AG10803 (cell line): ENCODE measurements at places on chromosomes 1 and 21.
A peak's percentile ranks its signal among the peaks of the same experiment; 100 is the strongest.

GRCh38 chr1:228748431-228748830 is 13.2 kb downstream of the RHOU start:
- no peak for DNase-seq

- no peak for DNase-seq
These were observed 22.9 kb downstream of the PLXNA2 start for GRCh38 chr1:208221291-208221622.

DNA sequence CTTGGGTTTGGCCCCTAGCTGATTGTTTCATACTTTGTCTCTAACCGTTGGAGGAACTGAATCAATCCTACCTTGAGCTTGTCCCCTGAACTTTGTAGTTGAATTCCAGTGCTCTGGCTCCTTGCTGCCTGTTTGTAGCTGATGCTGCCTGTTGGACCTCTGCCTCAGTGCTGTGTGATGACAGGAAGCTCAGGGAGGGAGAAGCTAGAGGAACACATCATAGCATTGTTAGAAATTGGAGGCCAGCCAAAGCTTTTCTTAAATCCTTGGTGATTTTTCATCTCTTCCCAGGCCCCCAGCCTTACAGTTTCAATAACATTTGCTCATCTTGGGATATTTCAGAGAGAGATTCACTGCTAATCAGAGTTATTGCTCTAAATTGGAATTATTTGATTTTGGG is 34.0 kb downstream of the MACF1 start:
- DNase-seq = peak; percentile 81

GRCh38 chr21:31710586-31710985 is 21.3 kb downstream of the SCAF4 start:
- peak; percentile 91 for DNase-seq

DNA sequence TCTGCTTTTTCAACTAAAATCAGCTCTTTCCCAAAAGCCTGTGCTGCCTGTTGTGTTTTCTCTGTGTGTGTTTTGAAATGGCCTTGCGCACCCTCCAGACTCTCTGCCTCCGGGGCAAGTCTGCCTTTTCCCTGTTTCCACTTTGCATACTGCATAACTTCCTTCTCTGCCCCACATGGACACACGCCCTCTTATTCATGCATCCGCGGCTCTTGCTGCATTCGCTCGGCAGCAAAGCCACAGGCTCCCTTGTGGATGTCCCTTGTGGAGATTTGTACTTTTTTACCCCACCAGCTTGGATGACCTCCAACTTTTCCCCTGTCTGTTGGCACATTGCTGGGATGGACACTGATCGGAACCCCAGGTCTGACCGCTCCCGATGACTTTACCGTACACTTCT is 147.6 kb downstream of the ADSS2 start:
- no peak for DNase-seq

GRCh38 chr1:6271006-6271405 is 10.1 kb upstream of the GPR153 start:
- DNase-seq = peak; percentile 34

DNA sequence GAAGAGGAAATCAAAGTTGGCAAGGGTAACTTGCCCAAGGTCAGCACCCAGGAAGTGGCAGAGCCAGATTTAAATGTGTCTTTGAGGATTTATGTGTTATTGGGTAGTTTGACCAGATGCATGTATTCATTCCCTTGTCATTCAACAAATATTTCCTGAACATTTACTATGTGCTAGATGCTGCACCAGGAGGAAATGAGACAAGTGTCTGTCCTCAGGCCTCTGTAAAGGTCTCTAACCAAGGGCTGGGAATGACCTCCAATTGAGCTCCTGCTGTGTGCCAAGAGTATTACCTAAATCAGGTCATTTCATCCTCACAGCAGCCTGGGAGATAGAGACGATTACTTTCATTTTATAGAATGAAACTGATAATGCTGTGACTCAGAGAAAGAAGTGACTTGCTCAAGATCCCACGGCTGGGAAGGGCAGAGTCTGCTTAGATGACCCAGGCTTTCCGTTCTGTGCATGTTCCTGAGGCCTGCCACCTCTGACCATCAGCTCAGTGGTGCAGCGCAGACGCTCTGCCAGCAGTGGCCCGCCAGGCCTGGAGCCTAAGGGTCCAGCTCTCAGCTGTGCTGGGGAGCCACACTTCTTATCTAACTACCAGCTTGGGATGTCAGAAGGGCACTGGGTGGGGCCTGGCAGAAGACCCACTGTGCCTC is 3.5 kb upstream of the TTC22 start:
- DNase-seq = no peak

DNA sequence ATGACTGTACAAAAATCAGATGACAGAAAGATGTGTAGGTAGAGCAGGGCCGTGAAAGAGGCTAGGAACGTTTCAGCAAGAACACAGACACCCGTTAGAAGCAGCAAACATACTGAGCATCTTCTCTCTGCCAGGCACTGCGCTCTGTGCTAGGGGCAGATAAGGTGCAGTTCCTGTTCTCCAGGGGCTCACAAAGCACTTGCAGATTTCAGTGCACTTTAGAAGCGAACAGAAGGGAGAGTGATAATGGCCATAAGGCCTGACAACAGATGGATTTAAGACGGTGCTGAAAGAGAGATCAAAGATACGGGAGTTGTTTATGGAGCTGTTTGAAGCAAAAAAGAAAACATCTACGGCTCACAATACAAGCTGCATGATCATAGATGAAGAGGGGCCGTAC is 200.3 kb upstream of the FOXD3 start:
- no peak for DNase-seq

GRCh38 chr1:228753786-228754360 is 18.6 kb downstream of the RHOU start:
- DNase-seq = peak; percentile 18

GRCh38 chr1:12085643-12086260 is 22.6 kb downstream of the TNFRSF8 start:
- no peak for DNase-seq

DNA sequence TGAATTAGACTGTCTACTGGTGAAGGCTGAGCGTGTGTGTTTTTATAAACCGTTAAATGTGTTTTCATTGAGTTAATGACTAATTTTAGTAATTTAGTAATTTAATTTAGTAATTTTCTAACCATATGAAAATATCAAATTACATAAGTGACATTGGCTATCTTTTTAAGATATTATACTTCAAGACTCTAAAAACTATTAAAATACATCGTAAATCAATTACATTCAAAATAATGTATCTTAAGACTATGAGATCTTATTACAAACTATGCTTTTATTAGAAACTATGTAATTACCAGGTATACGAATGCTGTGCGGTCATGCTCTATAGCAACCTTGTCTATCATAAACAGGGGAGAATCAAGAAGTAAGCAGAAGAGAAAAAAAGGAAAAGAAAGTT is 21.6 kb downstream of the MAP3K21 start:
- no peak for DNase-seq

- no peak for DNase-seq
These were observed 26.5 kb downstream of the BCL9 start for GRCh38 chr1:147567594-147568381.

DNA sequence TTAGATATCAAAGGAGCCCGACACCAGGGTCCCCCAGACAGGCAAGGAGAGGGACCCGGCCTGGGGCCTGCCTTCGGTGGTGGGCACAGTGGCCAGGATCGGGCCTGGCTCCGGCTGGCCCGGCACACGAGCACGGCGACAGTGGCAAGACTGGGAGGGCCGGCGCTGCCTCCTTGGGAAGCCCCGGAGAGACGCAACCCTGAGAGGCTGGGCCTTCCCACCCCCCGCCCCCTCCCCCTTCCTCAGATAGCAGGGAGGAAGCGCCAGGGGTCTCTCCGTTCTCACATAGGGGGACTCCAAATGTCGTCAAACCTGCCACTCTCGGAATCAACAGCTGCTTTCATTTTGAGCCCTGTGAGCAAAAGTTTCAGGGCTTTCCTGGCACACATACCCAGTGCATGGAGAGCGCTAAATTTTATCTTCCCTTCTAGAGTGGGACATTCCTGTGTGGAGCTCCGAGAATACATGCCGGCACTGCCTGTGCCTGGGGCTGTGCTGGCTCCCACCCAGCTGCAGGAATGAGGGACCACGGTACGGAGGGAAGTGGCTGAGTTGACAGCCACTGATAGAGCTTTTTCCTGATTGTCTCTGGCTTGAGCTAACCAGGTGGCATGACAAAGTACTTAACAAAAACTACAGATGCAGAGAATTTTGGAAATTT is 62.4 kb downstream of the CD247 start:
- DNase-seq = no peak

DNA sequence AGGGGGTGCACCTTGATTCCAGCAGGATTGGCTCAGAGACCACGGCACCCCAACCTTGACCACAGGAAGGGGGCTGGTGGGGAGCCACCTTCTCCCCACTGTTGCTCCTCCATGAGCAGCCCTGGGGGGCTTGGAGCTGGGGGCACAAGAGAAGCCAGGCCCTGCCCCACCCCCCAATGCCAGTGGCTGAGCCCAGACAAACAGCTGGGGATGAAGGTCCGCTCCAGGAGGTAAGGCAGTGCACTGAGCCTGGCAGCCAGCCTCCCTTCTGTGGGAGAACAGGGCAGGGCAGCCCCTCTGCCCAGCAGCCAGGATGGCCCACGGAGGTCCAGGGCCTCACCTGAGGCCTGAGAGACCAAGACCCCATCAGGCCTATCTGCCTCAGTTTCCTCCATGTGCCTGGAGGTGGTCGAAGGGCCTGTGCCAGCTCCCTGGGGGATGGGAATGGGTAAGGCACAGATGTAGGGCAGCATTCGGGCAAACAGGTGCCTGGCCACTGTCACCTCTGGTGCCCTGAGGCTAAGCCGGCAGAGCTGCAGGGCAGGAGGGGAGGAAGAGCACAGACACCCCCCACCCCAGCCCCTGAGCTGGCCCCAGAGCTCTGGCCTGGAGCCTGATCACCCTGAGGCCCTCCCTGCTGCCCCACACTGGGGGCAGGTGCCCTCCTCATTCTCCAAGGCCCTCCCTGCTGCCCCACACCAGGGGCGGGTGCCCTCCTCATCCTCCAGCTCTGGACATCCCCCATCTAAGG is 7.1 kb downstream of the ITGB2 start:
- no peak for DNase-seq

GRCh38 chr1:240691909-240692705 is 80.2 kb upstream of the GREM2 start:
- DNase-seq = peak; percentile 75

DNA sequence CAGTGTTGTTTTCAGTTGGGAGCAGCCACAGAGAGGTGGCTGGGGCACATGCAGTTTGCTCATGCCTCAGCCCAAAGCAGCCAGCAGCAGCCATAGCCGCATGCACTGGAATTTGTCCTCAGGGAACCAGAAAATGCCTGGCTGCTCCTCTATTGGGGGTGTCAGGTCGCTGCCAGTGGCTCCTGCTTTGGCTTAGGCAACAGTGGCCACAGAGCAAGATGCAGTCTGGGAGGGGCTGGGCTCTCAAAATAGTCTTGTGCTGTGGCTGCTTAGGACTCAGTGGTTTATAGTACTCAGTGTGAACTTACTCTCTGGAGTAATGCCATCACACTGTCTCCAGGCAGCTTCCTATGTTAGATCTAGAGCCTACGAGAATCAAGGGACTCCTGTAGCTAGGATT is 25.0 kb downstream of the CD55 start:
- peak; percentile 38 for DNase-seq

- no peak for DNase-seq
These were observed 2.7 kb upstream of the NPHP4 start for GRCh38 chr1:5994713-5995621.

- DNase-seq = no peak
These were observed 31.4 kb downstream of the PLPP3 start for GRCh38 chr1:56547977-56548376.

- DNase-seq = no peak
These were observed 131.6 kb upstream of the ZC3H12A start for GRCh38 chr1:37342736-37343135.

GRCh38 chr1:221739018-221739676 is 2.7 kb downstream of the DUSP10 start:
- DNase-seq = no peak

DNA sequence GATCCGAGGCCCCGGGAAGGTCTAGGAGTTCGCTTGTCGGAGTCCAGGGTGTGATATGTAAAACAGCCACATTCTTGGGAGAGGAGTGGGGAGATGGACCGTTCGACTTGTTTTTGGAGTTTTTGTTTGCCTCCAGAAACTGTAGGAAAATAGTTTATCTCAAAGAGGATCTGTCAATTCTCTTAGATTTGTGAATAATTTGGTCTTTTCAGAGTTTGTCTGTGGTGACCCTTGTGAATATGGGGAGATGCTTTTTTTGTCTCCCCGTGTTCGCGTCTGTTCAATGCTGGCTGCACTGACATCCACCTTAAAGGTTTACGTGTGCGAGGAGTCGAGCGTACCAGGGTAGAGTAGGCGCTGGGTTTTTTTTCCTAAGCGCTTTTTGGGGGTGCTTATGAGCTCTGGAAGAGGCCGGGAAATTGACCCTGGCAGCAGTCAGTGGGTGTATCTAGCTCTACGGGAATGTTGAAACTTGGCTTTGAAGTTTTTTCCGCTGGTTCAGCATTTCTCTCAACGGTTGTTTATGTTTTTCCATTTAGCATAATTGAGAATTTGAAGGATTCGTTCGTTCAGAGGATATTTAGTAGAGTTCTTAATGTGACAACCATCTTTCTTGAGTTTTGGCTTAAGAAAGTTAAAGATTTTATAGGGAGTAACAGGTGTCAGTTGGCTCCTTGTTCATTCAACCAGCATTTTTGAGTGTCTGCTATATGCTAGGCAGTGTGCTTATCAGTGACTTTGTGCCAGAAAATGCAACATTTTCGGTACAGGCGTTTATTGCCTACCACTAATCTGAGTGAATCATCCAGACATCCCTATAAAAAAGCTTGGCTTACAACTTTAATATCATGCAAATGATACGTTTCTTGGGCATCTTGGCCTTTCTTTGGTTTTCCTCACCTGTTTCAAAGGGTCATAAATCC is 1.2 kb downstream of the SZRD1 start:
- DNase-seq = peak; percentile 34

GRCh38 chr1:159900086-159900680 is at the start of gene CFAP45:
Gene CFAP45 (minus strand): TSS chr1:159900165. CDS start chr1:159900098, 67 bp downstream.
- peak; percentile 61 for DNase-seq

- DNase-seq = no peak
These were observed 876.4 kb upstream of the ADGRL2 start for GRCh38 chr1:80924290-80924689.

DNA sequence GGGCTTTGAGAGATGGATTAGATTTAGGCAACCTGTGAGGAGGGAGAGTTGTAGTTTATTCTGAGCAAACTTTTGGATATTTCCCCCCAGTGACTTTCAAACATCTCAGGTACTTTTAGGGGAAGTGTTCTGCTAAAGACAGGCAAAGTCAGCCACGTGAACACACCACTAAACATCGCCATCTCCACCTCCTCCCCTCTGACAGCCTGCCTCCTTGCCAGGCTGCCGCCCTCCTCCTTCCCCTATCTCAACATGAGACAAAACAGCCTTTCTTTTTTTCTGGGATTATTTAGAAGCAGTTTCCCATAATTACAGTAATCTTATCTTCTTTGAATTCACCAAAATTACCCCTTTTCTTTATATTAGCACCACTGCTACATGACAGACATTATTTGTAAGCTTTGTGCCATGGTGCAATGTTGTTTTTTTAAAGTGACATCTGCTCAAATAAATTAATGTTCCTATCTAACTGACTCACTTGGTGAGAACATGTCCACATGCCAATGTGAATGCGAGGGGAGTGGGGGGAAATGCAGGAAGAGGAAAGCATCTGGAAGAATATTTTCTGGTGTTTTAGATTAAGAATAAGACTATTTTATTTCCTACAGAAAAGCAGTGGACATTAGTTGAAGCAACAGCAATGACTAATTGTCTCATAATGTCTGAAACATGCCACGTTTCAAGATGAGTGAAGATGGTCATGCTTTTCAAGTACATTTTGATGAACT is 147.8 kb upstream of the ATP1B1 start:
- DNase-seq = no peak

- DNase-seq = peak; percentile 52
These were observed 2.2 kb upstream of the TESK2 start for GRCh38 chr1:45493116-45493697.
